ENCODE measurements at places on chromosomes 12 and 14. TPM values are rescaled to one million over a fixed set of nuclear protein-coding genes. Genes with fewer than 3 reads are reported as not detected.

The OR10A7 gene
- total RNA-seq: not detected

The OSBPL8 gene
- total RNA-seq: 94.7 TPM

- DNase-seq: no peak
Measured at GRCh38 chr12:5964913-5965900, 20.1 kb upstream of the ANO2 start.

- no peak for DNase-seq
Measured at GRCh38 chr14:94121485-94121884, 7.9 kb downstream of the IFI27L2 start.

- no peak for DNase-seq
Measured at GRCh38 chr12:118356809-118357256, 15.9 kb downstream of the TAOK3 start.

The ADAM21 gene
- total RNA-seq: not detected

DNA sequence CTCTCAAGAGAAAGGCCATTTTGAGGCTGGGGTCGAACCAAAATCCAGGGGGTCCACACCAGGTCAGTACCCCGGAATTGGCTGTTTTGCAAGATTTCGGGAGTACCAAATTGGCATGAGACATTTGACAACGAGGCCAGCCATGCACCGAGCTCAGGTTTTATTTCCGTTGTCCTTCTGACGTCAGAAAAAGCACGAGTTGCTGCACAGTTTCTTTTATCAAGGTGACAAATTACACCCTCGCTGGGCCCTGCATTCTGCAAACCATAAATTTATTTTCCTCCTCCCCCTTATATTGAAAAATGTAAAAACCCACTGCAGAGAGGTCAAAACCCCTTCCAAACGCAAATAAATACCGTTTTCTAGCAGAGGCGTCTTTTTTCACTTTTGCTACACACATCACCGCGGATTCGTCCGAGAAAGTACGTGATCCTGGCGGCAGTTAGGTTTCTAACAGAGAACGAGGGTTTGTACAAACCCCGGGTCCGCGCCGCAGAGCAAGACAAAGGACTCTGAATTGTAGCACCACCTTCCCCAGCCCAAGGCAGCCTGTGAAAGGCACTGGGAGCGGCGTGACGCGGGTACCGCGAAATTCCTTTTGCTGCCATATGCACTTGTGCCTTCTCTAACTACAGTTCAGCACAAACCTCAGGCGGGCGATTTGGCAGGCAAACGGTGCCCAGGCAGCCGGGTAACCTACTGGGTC, 1.8 kb downstream of the SLC38A1 start:
- DNase-seq: peak; percentile 46

- peak; percentile 94 for DNase-seq
Measured at GRCh38 chr12:49673446-49674317, 33.5 kb downstream of the FMNL3 start.

- no peak for DNase-seq
Measured at GRCh38 chr12:119169150-119169549, 9.6 kb upstream of the HSPB8 start.

GRCh38 chr12:75782069-75782581, 249.5 kb downstream of the PHLDA1 start:
- no peak for DNase-seq

- no peak for DNase-seq
Measured at GRCh38 chr14:39991041-39991440, 558.8 kb upstream of the FBXO33 start.

GRCh38 chr12:104433061-104433460, 23.7 kb upstream of the CHST11 start:
- DNase-seq: no peak

GRCh38 chr12:71684081-71684480, 1.8 kb upstream of the TMEM19 start:
- no peak for DNase-seq

The OR4E1 gene
- not detected for total RNA-seq

Measured in SJSA1 (cell line).